Glutamatergic neuron (in vitro differentiated cells): ENCODE measurements at places on chromosomes 7 and 10. TPM values are rescaled to one million over a fixed set of nuclear protein-coding genes. Genes with fewer than 3 reads are reported as not detected.
A peak's percentile ranks its signal among the peaks of the same experiment; 100 is the strongest.

DNA sequence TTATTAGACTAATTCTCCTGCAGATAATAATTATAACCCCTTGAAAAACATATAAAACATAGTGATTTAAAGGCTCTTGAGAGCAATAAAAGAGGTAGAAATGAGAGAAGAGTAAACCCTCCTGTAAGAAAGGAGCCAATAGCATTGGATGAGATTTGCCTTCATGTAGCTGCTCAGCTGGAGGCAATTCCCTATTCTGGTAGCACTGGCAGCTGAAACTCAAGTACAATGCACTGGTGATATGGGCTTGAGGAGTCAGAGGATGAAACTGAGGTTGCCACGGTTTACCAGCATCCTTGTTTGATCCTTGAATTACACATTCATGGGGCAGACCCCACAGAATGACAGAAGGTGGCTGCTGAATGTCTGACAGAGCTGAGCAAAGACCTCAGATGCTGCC lies 76.4 kb downstream of the CTTNBP2 start:
- no peak for DNase-seq

GRCh38 chr10:69223028-69223342 lies 2.9 kb downstream of the HKDC1 start:
- DNase-seq = no peak

- DNase-seq = peak; percentile 46
Observed at GRCh38 chr10:97149079-97149531, 36.7 kb downstream of the SLIT1 start.

DNA sequence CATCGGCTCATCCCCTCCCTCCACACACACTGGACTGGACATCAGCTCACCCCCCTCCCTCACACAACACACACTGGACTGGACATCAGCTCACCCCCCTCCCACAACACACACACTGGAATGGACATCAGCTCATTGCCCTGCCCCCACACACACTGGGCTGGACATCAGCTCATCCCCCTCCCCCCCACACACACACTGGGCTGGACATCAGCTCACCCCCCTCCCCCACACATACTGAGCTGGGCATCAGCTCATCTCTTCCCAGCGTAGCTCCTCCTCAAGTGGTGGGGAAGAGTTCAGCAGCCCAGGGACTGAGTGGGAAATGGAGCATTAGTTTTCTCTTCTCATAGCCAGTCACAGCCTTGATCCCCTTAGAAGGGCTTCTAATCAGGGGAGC lies 58.1 kb upstream of the WDR11 start:
- peak; percentile 18 for DNase-seq

- DNase-seq = no peak
Observed at GRCh38 chr10:78925800-78926319, 142.9 kb upstream of the ZMIZ1 start.

- DNase-seq = peak; percentile 61
Observed at GRCh38 chr7:7424151-7424873, 111.4 kb downstream of the COL28A1 start.

GRCh38 chr10:15430969-15431771 lies 60.1 kb upstream of the FAM171A1 start:
- no peak for DNase-seq

- DNase-seq = no peak
Observed at GRCh38 chr7:47483604-47484273, 98.2 kb downstream of the TNS3 start.

GRCh38 chr10:90658791-90659190 lies 199.0 kb downstream of the HTR7 start:
- DNase-seq = no peak

DNA sequence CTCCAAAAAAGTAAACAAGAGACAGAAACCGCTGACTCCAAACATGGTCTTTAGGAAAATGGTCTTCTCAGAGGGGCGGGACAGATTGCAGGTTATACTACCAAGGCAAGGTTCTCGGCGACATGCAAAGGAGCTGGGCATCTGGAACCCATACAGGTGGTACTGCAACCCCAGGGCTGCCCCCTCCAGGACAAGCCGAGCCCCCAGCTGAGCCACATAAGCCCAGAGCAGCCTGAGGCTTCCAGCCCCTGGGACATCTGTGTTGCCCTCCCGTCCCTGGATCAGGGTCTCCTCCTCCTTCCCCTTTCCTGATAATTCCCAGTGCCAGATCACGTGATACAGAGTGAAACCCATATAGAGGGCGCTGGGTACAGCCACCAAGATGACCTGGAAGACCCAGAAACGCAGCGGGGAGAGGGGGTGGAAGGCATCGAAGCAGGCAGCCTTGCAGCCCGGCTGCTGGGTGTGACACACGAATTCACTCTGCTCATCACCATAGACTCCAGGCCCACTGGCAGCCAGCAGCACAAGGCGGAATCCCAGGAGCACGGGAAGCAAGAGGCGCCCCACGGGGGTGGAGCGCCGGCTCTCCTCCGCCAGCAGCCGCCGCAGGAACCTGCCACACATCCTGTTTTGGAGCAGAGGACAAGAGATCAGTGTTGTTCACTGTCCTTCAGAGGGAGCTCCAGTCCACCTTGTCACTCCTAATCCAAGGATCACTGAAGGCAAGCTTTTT lies at the start of gene GJC3:
GJC3 (minus strand) TSS at position 627 of the 736 bp plus-strand sequence; CDS start at position 627, 0 bp downstream.
- DNase-seq = peak; percentile 67

- peak; percentile 77 for DNase-seq
Observed at GRCh38 chr10:110725801-110726630, 81.9 kb downstream of the RBM20 start.

- DNase-seq = no peak
Observed at GRCh38 chr10:97224483-97225435, 39.0 kb upstream of the SLIT1 start.

DNA sequence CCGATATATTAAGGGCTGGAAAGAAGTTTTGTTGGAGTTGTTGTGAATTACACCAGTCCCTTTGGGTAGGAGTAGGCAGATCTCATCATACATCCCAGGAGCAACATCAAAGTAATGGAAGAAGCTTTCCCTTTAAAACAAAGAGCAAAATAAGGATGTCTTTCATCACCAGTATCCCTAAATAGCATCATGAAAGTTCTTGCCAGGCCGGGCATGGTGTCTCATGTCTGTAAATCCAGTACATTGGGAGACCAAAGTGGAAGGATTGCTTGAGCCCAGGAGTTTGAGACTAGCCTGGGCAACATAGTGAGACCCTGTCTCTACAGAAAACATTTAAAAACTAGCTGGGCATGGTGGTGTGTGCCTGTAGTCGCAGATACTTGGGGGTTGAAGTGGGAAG lies 38.7 kb downstream of the LRRC20 start:
- no peak for DNase-seq

DNA sequence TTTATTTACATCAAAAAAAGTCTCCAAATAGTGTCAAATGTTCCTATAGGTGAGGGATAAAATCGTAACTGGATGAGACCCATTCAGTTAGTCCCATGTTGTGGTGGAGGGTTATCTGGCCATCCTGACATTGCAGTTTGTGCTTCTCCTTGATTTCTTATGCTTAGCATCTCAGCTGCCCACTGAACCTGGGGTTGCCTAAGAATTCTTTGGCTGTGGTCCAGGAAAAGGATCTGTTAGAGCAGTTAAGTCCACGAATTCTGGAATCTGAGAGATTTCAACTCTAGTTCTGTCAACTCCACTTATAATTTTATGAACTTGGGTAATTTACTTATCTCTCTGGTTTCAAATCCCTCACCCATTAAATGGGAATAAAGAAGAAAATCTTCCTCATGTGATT lies 1673.4 kb downstream of the REEP3 start:
- DNase-seq = no peak

- no peak for DNase-seq
Observed at GRCh38 chr7:18003286-18003994, 24.2 kb downstream of the PRPS1L1 start.

- no peak for DNase-seq
Observed at GRCh38 chr7:94440451-94441039, 45.9 kb downstream of the COL1A2 start.

- DNase-seq = no peak
Observed at GRCh38 chr7:98250789-98251188, 1.2 kb downstream of the TECPR1 start.

DNA sequence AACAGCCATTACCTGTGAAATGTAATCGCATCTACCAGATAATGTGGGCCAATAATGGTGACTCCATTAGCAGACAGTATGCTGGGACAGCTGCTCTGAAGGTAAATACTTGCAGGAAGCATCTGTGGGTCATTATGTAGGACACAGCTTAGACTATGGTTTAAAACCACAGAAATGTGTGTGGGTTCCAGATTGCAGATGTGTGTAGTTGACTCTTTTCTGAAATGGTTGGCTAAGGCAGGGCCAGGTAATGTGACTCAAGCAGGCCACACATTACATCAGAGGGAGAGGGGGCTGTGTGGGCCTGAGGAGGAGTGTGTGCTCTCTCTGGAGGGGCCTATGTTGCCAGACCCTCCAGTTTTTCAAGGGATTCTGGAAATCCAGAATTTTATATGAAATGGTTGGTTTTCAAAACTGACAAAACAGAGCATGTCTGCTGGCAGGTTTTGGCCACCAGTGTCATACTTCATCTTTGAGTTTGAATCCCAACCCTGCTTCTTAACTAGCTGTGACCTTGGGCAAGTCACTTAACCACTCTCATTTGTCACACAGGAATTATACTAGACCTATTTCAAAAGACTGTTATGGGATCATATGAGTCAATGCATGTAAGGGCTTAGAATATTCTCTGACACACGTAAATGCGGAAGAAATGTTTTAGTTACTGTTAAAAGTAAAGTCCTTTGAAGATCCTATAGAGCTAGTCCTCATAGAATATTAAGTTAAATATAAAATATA lies 64.5 kb downstream of the MCMBP start:
- DNase-seq = no peak

DNA sequence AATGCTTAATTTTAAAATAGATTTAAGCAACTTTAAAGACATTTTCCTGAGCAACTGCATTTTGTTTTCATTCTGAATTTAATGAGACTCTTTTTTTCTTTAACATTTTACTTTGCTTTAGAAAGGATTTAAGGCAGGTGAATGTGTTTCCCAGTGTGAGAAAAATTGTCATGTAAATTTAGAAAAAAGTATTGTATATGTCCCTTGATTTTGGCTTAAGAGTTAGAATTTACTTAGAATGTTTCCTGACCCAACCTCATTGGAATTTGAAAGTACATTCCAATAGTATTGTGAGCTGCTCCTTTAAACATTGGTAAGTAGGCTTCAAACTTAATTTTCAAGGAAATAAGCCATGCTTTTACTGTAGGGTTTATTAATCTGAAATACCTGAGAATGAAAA lies 110.2 kb downstream of the PTEN start:
- no peak for DNase-seq

- no peak for DNase-seq
Observed at GRCh38 chr10:4522296-4523000, 303.6 kb upstream of the AKR1E2 start.

DNA sequence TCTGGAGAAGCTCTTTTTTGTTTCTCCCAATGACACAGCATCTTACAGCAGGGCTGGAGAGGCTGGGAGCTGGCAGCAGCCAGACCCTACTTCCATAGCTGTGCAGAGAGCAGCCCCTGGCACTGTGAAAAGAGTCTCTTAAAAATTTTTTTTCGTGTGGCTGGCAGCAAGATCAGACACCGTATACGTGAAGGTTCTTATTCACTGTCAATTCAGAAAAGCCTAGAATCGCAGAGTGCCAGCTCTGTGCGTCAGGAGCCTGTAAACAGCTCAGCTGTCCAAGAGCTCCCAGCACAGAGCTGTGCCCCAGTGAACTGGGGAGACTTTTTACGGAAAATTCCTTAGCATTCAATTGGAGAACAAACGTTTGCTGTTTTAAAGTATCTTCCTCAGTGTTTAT lies 6.5 kb downstream of the BAG3 start:
- DNase-seq = no peak

- DNase-seq = no peak
Observed at GRCh38 chr10:44627591-44628354, 242.9 kb upstream of the CXCL12 start.

- DNase-seq = no peak
Observed at GRCh38 chr7:83970081-83970480, 224.5 kb downstream of the SEMA3A start.

GRCh38 chr7:90244565-90244908 lies 437 bp upstream of the CFAP69 start:
- no peak for DNase-seq

- no peak for DNase-seq
Observed at GRCh38 chr7:74068378-74069085, 15.1 kb upstream of the LIMK1 start.

DNA sequence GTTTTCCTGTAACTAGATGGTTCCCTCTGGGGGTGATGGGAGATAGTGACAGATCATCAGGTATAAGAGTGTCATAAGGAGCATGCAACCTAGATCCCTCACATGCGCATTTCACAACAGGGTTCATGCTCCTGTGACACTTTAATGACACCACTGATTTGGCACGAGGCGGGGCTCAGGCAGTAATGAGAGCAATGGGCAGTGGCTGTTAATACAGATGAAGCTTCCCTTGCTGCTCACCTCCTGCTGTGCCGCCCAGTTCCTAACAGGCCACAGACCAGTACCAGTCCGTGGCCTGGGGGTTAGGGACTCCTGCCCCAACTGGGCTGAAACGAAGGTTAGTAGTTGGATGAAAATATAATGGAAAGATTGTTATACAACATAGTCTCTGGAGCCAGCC lies 201.6 kb upstream of the LRRN3 start:
- DNase-seq = no peak

- no peak for DNase-seq
Observed at GRCh38 chr7:41103331-41103730, 599.6 kb downstream of the INHBA start.

DNA sequence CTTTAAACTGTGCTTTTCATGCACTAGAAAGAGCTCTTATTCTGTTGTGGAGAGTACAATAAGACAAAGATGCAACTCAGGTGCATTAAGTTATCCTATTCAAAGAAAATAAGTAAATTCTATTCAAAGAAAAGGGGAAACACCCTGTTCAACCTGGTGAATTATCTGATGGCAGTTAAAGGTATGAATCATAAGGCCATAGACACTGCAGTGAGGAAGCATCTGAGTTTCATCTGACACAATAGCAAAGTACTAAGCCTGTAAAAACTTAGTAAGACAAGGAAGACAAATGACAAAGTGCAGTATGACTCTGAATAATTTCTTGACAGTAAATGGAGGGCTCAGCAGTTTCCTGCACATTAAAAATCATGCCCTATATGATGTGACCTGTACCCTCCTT lies 91.0 kb upstream of the LRRTM3 start:
- DNase-seq = no peak

STOX1 gene
- 0.47 TPM for total RNA-seq

EXOC4 gene
- total RNA-seq = 73.8 TPM

STEAP1 gene
- not detected for total RNA-seq

FAM131B gene
- 111 TPM for total RNA-seq

NPTX2 gene
- total RNA-seq = 81.2 TPM

ACTR3C gene
- not detected for total RNA-seq

CHST15 gene
- total RNA-seq = 2.4 TPM

ZNF277 gene
- total RNA-seq = 27.0 TPM

PLCE1 gene
- 0.25 TPM for total RNA-seq

MYH16 gene
- total RNA-seq = not detected

NUP205 gene
- 56.5 TPM for total RNA-seq

CPSF4 gene
- 106 TPM for total RNA-seq

SFTPA1 gene
- not detected for total RNA-seq

IGFBP1 gene
- not detected for total RNA-seq

BAG3 gene
- 15.7 TPM for total RNA-seq

NRP1 gene
- 100 TPM for total RNA-seq

ABCF2 gene
- 39.1 TPM for total RNA-seq

SPDYE18 gene
- total RNA-seq = 1.1 TPM
